Caki2 (cell line): ENCODE measurements at places on chromosomes 16 and 17.

DNA sequence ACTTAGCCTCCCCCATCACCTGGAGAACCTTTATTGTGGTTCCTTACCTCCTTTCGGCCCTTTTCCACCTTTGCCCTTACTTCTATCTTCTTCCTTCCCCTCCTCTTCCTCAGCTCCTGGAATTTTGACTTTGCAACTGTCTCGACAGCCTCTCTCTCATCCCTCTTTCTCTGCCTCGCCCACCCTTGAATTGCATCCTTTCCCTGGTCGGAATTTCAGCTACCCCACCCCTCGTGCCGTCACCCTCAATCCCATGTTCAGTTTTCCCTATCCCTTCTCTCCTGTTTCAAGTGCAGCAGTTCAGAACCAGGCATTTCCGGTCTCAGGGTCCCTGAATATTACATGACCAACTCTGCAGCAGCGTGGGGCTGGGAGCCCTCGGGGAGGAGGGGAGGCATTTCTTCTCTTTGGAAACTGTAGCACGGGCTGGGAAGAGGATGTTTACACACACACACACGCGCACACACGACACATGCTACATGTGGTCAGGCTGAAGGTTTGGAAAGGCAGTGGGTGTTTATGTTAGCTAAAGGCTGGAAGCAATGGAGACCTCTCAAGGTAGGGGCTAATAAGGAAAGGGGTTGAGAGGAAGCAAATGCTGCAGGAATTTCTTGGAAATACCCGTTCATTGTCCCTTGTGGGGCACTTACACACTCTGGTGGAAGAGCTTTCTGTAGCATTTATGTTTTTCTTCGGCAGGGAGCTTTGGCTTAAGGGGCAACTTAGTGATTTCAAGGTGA is 971 bp downstream of the MINK1 start:
- peak; percentile 19 for DNase-seq

DNA sequence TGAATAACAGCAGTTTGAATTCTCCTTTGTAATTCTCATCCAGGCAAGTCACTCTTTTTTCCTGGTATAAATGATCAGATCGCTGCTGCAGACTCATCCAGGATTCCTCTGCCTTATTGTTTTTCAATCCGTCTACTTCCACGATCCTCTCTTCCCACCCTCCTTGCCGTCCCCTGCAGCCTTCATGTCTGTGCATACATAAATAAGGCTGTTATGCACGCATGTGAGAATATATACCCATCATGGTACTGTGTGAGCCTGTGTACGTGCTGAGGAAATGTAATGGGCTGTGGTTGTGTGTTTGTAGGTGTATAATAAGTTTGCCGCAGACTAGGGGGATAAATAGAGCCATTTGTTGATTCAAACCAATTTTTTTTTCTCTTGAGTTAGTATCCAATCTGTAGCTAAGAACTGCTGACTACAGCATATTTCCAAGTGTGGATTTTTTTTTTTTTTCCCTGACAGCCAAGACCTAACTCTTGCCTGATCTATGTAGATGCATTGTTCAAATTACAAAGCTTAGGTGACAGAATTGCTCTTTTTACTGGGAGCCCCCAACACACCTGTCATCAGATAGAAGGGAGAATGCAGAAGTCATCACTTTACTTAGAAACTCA is 62.2 kb downstream of the RBFOX1 start:
- no peak for DNase-seq

DNA sequence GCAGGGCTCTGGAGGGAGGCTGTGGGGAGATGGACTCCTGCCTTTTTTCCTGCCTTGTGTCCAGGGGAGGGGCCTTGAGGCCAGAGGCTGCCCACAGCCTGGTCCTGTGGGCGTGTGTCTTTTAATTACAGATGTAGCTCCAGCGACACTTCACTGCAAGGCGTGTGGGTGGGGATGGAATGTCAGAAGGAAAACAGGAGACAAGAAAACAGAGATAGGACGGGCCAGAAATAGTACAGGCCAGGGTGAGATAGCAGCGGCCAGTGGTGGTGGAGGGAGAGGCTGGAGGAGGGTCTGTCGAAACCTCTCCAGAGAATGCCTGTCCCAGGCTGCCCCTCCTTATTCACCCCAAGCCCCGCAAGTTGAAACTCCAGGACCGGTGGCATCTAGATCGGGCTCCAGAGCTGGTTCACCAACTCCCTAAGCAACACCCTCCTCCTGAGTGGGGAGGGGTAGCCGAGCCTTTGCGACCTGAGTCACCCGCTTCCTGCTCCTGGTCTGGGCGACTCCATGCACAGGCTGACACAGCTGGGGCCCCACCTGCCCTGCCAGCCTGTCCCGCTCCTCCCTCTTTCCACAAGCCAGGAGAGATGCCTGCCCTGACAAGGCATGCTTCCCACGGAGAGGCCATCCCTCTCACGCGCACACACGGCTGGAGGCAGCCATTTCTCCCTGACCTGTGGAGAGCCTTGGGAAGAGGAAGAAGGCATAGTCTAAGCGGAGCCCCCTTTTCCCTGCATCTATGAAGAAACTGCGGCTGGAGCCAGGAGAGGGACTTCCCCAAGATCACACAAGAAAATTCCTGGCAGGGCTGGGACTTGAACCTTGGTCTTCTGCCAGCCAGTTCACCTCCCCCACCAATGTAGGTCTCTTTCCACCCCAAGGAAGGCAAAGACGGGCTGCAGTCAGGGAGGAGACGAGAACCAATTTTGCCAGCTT is 6.6 kb upstream of the JUP start:
- peak; percentile 95 for DNase-seq

GRCh38 chr17:39854909-39855308 is 9.2 kb downstream of the IKZF3 start:
- DNase-seq, result no peak

- peak; percentile 46 for DNase-seq
Observed at GRCh38 chr16:89506791-89507191, 1.4 kb upstream of the SPG7 start.

GRCh38 chr17:19239544-19239943 is 2.4 kb downstream of the EPN2 start:
- no peak for DNase-seq

DNA sequence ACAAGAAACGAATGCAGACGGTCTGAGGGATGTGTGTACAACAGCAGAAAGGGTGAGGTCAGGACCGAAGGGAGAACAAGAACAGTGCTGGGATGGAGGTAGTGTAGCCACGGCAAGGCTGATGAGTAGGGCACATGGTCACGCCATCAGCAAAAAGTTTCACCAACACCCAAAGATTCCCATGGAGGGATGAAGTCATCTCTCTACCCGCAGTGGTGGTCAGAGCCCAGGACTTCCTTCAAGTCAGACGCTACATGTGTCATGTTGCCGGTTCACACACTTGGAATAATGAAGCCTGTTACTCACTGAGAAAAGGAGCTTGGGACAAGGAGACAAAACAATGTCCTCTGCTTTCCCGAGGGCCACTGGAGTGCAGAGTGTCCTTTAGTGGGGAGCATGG is 79.7 kb downstream of the SALL1 start:
- DNase-seq, result no peak

- DNase-seq, result peak; percentile 25
Observed at GRCh38 chr17:28925912-28926365, 23.1 kb upstream of the DHRS13 start.

DNA sequence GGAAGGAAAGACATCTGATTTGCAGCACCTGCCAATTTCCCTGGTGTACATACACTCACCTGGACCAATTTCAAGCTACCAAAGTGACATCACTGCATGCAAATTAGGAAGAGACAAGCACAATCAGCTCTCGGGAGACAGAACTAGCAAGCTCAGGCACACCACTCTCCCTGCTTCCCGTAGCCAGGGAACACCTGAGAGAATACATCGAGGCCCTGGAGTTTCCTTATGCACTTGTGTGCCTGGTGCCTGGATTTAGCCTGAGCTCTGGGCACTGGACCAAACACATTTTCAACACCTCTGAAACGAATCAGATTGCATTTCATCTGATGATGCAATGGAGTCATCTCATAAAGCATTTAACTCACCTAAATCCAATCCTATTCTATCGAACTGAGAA is 110.5 kb downstream of the HS3ST2 start:
- no peak for DNase-seq

- peak; percentile 91 for DNase-seq
Observed at GRCh38 chr17:64920419-64921172, 1.3 kb upstream of the LRRC37A3 start.

- no peak for DNase-seq
Observed at GRCh38 chr16:56787167-56787566, 57.2 kb downstream of the NUP93 start.

GRCh38 chr17:71759422-71760060 is 361.3 kb upstream of the SOX9 start:
- DNase-seq, result no peak

GRCh38 chr16:14489460-14489859 is 140.6 kb downstream of the PARN start:
- peak; percentile 89 for DNase-seq

DNA sequence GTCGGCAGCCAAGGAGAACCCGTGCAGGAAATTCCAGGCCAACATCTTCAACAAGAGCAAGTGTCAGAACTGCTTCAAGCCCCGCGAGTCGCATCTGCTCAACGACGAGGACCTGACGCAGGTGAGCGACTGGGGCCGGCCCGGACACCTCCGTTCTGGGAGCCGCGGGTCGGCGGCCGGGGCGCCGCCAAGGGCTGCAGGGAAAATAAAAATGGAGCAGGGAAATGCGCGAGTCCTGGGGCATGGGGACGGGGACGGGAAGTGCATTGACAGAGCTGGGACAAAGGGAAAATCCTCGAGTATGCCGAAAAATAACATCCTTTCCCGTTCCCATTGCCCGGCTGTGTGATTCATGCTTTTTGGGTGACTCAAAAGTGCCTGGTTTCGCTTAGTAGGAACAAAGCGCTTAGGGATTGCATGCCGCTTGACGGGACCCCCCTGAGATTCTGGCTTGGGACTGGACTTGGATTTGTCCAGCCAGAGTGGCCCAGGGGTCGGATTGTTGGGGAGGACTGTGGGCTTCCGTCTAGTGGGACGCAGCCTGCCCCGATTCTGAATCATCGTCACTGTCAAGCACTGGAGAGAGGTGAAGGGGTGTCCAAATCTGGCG is 699 bp downstream of the MPRIP start:
- DNase-seq, result no peak

- DNase-seq, result no peak
Observed at GRCh38 chr16:8727131-8727806, 52.9 kb downstream of the ABAT start.

GRCh38 chr17:47733674-47734410 is 806 bp downstream of the TBX21 start:
- DNase-seq, result no peak

- no peak for DNase-seq
Observed at GRCh38 chr16:22844416-22844815, 30.5 kb downstream of the HS3ST2 start.

DNA sequence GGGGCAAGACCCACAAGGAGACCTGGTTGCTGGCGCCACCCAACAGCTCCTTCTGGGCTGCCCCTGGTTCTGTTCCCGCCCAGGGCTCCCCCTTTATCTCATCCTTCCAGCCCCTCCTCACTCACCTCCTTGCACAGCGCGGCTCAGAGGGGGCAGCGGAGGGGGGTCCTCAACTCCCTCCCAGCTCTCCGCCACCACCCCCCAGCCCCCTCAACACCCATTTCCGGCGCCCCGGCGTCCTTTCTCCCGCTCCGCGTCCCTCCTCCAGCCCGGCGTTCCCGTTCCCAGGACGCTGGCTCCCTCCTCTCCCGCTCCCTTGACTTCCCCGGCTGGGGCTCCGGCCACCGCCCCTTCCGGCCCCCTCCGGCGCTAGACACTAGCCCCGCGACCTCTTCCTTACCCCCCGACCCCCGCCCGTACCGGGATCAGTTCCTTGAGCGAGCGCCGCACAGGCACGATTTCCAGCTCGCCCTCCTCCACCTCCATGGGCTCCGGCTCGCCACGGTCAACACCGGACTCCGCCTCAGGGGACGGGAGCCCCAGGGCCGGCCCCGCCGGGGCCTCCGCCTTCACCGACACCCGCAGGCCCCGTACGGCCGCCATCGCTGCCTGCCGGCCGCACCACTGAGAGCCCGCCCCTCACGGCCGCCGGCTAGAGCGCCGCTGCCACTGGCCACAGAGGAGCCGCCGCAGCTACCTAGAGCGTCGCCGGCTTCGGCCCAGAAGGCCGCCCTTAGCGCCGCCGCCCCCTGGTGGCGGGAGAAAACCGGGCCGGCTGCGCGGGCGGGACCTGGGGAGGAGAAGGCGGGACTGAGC is at the start of gene NCBP3:
NCBP3 (minus strand) TSS at position 626 of the 816 bp plus-strand sequence; CDS start at position 603, 23 bp downstream.
- DNase-seq, result peak; percentile 87

- DNase-seq, result no peak
Observed at GRCh38 chr16:53891409-53892139, 187.6 kb downstream of the FTO start.

- no peak for DNase-seq
Observed at GRCh38 chr16:85571813-85572619, 41.1 kb upstream of the GSE1 start.

DNA sequence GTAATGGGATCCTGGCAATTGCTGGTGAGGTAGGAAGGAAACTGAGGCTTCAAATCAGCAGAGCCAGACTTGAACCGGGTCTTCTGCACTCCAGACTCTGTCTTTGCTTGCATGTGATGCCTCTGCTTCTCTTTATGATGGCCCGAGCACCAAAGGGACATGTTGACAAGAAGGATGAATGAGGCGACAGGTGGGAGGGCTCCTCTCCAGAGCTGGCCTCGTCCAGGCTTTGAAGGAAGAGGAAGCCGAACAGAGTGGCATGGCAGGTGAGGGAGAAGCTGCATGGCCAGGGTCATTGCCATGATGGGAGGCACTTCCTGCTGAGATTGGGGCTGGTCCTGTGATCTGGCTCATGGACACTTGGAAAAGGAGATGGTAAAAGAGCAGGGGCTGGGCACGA is 40.8 kb downstream of the AKAP1 start:
- no peak for DNase-seq

DNA sequence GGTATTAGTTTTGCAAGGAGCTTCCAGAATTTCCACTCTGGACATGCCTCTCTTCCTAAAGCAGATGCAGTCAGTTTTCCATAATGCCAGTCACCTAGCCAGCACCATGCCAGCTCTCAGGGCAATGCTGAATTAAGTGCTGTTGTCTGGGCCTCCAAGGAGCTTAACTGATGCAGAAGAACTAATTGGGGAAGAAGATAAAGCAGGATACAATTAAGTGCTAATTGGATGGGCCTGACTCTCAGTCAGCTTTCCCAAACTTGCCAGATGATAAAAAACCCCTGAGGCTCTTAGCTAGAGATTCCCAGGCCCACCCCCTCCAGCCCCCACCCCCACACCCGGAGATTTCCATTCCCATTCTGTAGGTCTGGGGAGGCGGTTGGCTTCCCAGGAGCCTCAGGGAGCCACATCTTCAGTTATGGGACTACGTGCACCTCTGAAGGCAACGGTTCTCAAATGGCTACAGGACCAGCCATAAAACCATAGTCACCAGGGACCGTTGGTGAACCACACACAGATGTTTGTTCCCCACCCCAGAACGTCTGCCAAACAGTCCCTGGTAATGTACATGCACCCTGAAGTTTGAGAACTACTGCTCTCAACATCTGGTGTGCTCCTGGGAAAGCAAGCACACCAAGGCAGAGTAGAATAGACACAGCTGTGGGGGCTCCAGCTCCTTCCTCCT is 499.1 kb upstream of the CDH5 start:
- no peak for DNase-seq

GRCh38 chr16:83935858-83936255 is 17.2 kb upstream of the OSGIN1 start:
- no peak for DNase-seq
